Karpas-422 (cell line): ENCODE measurements at places on chromosomes 7 and 10.

DNA sequence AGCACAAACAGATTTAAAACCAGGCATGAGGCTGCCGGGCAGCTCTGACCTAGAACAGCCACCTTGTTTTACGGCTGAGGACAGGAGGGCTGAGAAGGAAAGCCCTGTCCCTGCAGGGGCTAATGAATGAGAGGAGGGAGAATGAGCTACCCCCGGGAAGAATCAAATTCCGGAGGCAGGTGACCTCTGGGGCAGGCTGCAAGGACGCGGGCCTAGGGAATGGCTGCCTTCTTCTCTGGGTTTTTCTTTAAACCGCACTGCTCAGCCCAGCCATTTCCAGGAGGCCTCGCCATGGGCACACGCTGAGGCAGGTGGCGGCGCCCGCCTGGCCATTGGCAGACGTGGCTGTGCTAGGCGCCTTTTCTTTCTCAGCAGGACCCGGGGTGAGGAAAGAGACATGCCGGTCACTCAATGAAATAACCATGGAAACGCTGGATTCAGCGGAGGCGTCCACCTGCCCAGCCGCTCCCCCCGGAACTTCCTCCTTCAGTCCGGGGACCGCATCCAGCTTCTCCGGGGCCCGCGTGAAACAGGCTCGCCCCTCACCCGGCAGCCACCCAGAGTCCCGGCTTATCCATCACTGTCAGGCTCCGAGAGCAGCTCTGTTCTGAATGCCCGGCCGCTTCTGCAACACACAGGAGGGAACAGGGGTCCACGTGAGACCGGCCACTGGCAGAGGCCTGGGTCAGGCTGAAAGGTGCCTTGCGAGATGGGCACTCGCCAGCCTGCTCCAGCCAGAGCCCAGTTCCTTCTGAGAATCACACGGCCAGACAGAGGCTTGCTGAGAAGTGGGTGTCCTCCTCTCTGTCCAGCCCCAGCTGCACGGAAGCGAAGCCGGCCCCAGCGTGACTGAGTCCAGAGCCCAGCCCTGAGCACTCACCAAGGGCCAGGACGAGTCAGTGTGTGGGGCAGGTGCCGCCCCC lies 82.1 kb downstream of the PDGFA start:
- no peaks in the 10 kb centered on the region for H3K27me3 ChIP-seq
- no peak for DNase-seq
- no peaks in the 10 kb centered on the region for H3K36me3 ChIP-seq
- H3K4me3 ChIP-seq: no peak overlapping the region
- H3K4me1 ChIP-seq: no peaks in the 10 kb centered on the region
- no peak overlapping the region for H3K27ac ChIP-seq

DNA sequence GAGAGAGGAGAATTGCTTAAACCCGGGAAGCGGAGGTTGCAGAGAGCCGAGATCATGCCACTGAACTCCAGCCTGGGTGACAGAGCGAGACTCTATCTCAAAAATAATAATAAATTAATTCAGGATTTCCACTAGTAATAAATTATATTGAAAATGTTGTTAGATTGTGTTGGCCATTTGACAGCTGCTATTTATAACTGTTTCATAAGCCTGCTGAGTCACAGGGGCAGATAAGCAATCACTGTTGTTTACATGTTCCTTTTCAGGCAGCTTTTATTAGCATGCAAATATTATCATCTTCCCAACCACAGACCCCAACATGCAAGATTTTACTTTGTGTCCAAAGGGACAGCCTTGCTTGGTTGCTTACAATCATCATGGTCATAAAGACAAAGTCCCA lies 49.5 kb upstream of the ZNF138 start:
- peaks cover 12% of the 10 kb centered on the region for H3K4me1 ChIP-seq
- H3K27ac ChIP-seq: no peak overlapping the region
- H3K36me3 ChIP-seq: no peaks in the 10 kb centered on the region
- H3K27me3 ChIP-seq: no peaks in the 10 kb centered on the region
- no peak overlapping the region for H3K4me3 ChIP-seq

- H3K36me3 ChIP-seq: no peaks in the 10 kb centered on the region
- H3K27me3 ChIP-seq: no peaks in the 10 kb centered on the region
- H3K27ac ChIP-seq: no peak overlapping the region
Measured at GRCh38 chr10:79003183-79004100, 65.3 kb upstream of the ZMIZ1 start.

DNA sequence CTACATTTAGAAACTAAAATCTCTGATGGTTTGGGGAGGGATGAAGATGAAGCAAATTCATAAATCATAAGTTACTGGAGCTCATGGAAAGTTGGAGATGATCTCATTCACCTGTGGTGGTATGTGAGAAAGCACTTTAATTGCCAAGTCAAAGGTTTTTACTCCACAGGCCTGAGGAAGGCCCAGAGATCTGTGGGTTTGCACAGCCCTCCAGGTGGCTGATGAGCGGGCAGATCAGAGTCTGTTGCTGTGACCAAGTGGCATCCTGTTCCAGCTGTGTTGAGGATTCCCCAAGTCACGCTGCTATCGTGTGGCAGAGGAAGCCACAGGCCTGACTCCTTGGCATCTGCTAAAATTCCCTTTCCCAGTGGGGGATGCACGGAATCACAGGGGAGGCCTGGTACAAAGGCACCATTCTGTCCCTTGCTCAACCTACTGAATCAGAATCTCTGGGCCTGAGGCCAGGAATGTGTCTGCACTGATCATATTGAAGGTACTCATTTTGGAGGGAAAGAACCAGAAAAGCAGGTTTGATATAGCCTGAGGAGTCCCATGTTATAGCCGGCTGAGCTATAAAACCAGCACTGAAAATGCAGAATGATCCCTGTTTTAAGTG lies 19.7 kb upstream of the DDC start:
- no peak overlapping the region for H3K4me3 ChIP-seq
- no peaks in the 10 kb centered on the region for H3K36me3 ChIP-seq
- no peaks in the 10 kb centered on the region for H3K27me3 ChIP-seq
- DNase-seq: no peak
- no peaks in the 10 kb centered on the region for H3K4me1 ChIP-seq

DNA sequence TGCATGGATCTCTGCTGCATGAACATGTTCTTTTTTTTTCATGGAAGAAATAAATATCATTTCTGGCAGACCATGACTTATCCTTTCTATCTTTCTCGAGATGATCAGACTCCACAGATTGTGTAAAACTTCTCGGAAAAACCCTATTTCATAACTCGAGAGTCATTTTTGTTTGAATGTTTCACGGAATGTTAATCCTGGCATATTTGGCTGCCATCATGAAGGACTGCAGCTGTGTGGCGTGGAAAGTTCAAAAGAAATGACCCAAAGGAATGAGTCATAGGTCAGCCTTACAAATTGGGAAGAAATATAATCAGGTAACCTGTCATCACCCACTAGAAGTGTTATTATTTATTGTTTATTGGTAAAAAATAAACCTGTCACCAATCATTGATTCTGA lies 566.8 kb downstream of the SDK1 start:
- H3K4me3 ChIP-seq: no peak overlapping the region
- H3K27ac ChIP-seq: no peak overlapping the region
- H3K4me1 ChIP-seq: no peaks in the 10 kb centered on the region
- no peaks in the 10 kb centered on the region for H3K36me3 ChIP-seq
- H3K27me3 ChIP-seq: no peaks in the 10 kb centered on the region

DNA sequence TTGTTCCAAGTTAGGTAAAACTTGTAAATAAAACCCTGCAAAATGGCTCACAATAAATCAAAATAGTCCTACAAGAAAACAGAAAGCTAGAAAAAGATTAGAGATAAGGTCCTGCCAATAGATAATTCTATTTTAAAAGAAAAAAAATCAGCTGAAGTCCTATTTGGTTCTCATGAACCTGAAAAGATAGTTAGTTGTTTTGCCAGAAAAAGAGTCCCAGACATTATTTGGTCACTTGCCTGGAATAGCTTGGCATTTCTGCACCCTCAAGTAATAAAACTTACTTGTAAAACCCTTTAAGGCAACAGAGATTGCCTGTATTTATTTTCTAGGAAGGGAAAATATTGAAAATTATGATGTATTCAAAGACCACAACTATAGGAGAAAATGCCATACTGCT lies 47.7 kb downstream of the LRRN3 start:
- H3K27me3 ChIP-seq: no peaks in the 10 kb centered on the region
- DNase-seq: no peak
- H3K4me3 ChIP-seq: no peak overlapping the region
- no peak overlapping the region for H3K27ac ChIP-seq
- H3K36me3 ChIP-seq: no peaks in the 10 kb centered on the region

- DNase-seq: no peak
- H3K27me3 ChIP-seq: no peaks in the 10 kb centered on the region
- H3K4me3 ChIP-seq: no peak overlapping the region
- peaks cover 19% of the 10 kb centered on the region for H3K4me1 ChIP-seq
Measured at GRCh38 chr7:87147500-87147899, 4.8 kb upstream of the DMTF1 start.
